HTR-8/SVneo (cell line): ENCODE measurements at places on chromosomes 2 and 18.
A peak's percentile ranks its signal among the peaks of the same experiment; 100 is the strongest.

DNA sequence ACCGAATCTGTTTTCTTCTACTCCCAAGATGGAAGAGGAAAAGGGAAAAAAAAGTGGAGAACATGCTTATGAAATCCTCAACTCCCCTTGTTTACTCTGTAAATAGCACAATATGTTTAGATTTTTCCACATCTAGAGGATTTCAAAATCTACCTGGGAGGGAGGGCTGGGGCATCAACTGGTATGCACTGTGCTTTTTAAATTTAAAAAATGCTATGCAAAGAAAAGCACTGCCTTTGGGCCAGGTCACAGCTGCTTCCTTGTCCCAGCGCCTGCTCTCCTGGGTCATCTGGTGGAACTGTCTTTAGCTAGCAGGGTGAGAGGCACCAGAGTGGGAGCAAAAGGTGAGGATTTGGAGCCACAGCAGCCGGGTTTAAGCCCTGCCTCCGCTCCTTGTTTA is 88.2 kb upstream of the BOD1L2 start:
- no peak for DNase-seq

- no peak for DNase-seq
Observed at GRCh38 chr2:223811757-223812156, 25.6 kb downstream of the AP1S3 start.

DNA sequence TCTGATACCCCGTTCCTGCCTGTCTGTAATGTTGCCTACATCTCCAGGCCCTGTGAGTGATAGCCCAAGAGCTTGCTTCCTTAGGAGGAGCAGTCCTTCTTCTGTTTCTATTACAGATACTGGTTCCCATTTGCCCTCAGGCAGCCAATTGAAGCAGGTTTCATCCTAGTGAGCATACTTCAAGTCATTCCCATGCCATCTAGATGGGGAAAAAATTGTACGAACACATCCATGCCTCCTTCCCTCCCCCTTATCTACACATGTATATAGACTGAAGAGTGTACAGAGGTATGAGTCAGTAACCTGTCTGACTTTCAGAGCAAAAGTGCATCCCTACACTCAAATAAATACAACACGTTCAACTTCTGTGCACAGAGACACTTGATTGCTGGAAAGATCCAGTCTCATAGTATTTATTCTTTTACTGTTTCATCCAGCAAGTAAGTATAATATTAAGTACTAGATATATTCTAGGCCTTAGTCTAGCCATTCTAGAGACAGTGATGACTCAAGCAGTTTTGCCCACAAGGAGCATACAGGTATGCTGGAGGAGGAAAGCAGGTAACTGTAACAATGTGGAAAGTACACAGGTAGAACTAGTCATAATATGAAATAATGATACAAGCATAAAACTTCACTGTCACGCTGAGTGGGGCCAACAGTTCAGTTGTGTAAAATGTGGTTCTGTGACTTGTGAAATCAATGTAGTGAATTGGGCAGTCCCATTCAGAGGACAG is 153.4 kb downstream of the MGAT5 start:
- DNase-seq, result no peak

- DNase-seq, result peak; percentile 49
Observed at GRCh38 chr2:172438741-172439508, 11.5 kb downstream of the ITGA6 start.

- DNase-seq, result no peak
Observed at GRCh38 chr2:238861766-238862315, 14.0 kb downstream of the TWIST2 start.

DNA sequence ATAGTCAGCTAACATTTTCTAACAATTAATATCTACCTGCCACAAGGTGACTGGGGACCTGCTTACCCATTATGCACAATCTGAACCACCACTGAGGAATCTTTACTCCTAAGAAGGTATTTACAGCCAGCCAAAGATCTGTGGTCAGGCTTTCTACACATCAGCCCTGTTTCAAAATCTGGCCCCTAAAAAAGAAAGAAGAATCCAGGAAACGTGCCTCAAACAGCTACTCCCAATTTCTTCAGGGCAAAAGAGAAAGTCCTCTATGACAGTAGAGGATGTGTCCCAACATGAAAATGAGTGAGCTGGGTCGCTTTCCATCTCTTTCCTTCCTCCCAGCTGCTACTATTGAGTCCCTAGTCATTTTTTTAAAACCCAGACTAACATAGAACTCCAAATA is 79.5 kb downstream of the EPB41L3 start:
- no peak for DNase-seq

DNA sequence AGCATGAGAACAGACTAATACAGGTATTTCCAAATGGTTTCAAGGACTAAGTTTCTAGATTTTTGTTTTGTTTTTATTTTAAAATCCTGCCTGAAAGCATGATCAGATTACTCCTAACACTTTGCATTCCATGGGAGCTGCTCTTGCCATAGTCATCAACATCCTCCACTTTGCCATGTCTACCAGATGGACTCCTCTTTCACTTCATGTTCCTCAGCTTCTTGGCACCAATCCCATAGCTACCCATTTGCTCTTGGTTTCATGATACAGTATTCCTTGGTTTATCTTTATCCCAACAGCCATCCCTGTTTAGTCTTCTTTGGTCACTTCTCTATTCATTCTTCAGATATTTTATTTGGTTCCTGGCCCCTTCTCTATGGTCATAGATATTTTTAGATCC is 154.2 kb upstream of the CCDC195 start:
- DNase-seq, result no peak

GRCh38 chr2:136075476-136075875 is 42.5 kb downstream of the CXCR4 start:
- no peak for DNase-seq

DNA sequence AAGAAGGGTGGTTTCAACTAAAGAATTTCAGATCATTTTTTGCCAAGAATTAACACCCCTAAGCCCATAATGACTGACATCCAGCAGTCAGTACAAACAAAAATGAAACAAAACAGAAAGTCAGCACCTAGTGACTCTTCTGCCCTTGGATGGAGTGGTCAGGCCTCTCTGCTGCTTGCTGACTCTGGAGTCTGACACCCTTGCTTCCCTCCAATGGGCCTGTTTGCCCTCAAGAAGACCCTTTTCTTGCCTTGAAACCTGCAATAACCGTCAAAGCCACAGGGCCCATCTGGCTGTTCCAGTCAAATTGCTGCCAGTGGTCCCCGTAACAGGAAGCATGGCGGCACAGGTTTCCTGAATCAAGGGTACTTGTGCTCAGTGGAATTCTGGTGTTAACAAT is 27.2 kb upstream of the CYTIP start:
- DNase-seq, result no peak

DNA sequence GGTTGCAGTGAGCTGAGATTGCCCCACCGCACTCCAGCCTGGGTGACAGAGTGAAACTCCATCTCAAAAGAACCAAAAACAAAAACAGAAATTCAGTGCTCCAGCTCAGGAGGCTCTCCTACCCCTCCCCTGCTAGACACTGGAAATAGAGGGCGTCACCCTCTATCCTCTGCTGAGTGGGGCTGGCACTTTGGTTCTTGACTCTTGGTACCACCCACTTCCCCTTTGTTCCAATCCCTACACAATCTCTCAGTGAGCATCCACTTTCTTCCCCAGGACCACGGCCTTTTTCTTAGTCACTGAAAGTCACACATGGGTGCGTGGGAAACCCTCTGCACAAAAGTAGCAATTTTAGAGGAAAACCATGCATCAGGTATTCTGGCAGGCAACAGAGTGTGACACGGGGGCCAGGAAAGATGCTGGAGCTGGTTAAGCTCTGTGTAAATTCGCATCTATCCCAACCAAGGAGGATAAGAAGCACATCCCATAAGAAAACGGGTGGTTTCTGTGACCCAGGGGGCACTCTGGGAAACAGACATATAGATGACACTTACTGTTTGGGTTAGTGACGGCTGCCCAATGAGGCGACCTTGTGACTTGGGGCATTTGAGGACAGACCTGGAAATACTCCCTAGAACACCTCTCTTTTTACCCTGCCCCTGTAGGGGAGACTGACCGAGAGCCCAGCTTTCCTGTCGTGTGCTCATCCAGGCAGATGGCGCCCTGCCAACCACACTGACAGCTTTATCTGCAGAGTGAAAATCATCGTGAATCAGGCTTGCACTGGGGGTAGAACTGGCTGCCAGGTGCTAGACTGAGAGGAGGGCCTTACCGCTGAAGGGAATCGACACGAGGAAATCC is 7.7 kb downstream of the HJURP start:
- DNase-seq, result no peak

GRCh38 chr2:126244937-126245336 is 411.0 kb upstream of the GYPC start:
- DNase-seq, result no peak

GRCh38 chr2:168495524-168495923 is 39.5 kb downstream of the CERS6 start:
- DNase-seq, result no peak

- no peak for DNase-seq
Observed at GRCh38 chr18:41324934-41325333, 630.1 kb upstream of the PIK3C3 start.

GRCh38 chr2:121955426-121955825 is 200.0 kb downstream of the TSN start:
- no peak for DNase-seq

DNA sequence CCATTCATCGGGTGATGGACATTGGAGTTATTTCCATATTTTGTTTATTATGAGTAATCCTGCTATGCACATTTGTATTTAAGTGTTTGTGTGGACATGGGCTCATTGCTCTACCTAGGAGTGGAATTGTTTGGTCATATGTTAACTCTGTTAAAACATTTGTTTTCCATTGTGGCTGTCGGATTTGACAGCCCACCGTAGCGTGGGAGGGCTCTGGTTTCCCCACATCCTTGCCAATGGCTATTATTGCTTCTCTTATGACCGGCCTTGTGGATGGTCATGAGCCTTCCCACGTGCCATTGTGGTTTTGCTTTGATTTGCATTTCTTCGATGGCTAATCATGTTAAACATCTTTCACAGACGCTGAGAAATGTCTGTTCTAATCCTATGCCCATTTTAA is 92.0 kb downstream of the ZNF236 start:
- DNase-seq, result no peak

DNA sequence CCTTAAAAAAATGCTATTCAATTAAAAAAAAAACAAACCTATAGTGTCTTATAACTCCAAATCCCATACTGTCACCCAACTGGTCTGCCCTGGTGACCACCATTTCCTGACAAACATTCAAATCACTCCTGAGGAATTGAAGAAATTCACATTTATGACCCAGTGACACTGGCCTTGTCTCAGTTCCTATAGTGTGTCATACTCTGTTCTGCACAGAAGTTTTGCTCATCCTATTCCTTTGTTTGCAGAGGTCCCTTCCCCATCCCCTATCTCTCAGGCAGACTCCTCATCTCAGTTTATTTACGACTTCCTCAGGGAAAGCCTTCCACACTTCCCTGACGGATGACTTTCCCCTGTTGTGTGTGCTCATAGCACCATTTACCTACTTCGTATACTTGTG is 14.7 kb downstream of the ZC3H6 start:
- DNase-seq, result no peak

DNA sequence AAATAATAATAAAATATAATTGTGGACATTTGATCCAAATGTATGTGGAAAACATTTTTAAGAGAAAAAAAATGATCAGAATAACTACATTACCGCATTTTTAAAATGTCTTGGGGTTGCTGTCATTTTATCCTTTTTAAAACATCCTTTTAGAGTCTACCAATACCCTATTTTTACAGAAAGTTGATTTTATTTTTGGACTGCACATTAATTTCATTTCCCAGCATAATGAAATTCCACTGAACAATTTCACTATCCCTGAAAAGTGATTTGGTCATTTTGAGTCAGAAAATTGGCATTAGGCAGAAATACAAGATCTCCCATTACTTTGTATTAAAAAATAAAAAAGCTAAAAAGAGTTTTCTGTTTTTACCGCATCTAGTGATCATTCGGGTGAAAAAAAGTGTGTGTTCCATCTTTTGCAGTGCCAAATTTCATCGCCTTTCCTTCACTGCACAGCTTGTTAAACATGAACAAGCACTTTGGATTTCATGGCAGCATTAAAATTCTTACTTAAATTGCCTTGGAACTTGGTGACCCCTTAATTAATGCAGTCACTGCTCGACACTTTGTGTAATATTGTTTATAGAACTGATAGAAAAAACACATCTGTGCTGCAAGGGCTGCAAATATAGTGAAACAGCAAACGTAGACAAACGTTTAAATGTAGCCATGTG is 611.7 kb downstream of the TSN start:
- DNase-seq, result no peak

- peak; percentile 32 for DNase-seq
Observed at GRCh38 chr2:169131587-169132512, 62.5 kb downstream of the DHRS9 start.

GRCh38 chr2:165402162-165402561 is 67.3 kb upstream of the CSRNP3 start:
- DNase-seq, result no peak

DNA sequence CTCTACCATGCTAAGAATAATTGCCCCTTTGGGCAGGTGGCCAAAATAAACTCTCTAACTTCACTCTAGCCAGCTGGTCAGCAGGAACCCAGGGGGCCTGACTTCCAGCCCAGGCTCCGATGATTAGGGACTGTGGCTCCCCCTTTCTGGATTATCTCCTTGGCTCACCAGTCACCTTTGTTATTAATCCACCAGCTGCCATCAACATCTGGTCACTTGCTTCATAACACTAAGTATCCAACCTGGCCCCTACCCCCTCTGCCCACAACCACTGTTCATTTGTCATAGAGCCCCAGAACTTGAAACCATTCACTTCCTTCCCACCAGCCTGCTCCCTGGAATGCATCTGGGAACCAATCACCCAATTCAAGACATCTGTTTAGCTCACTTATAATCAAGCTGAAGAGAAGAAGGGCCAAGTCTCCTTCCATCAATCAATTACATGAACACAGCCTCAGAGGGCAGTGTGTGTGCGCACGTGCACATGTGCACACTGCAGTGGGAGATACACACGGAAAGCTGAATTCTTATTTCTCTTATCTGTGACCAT is 215.1 kb downstream of the ALK start:
- no peak for DNase-seq

DNA sequence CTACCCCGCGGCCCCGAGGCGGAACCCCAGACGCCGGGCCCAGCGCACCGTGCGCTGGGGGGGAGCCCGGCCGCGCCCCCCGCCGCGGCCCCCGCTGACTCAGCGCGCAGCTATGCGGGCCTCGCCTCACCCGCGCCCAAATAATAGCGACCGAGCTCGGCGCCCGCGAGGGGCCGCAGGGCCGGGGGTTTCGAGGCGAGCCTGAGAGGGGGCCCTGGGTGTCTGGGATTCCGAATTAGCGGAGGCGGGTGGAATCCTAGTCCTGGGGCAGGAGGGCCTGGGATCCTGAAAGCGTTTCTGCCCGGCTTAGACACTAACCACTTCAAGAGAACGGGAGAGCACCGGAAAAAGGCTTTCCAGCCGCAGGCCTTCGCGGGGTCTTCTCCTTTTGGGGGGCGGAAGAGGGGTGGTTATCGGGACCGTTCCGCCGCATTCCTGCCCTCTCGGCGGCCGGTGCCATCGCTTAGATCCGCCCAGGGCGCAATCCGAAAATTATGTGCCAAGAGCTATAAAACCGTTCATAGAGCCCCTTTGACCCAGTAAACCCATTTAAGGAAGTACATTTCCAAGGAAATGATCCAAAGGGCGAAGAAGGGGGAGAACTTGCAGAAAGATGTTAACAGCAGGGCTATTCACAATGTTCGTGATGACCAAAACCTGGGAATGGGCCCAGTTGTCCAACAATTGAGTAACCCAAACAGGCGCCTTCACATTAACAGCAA is 681 bp upstream of the ROCK2 start:
- DNase-seq, result peak; percentile 53
